Fibroblast of skin of right quadriceps (primary cell): ENCODE measurements at places on chromosomes 12 and 14.

GRCh38 chr14:92209141-92209540 is 87.4 kb downstream of the CPSF2 start:
- DNase-seq, result no peak

- no peak for DNase-seq
Observed at GRCh38 chr12:92425165-92425564, 277.6 kb upstream of the PLEKHG7 start.

- DNase-seq, result no peak
Observed at GRCh38 chr12:101671157-101671791, 26.2 kb upstream of the CHPT1 start.

GRCh38 chr12:95216711-95217376 is 423 bp downstream of the FGD6 start:
- no peak for DNase-seq

- peak; percentile 34 for DNase-seq
Observed at GRCh38 chr14:90808759-90809529, 7.3 kb downstream of the TTC7B start.

GRCh38 chr12:98736352-98737321 is 91.5 kb downstream of the APAF1 start:
- DNase-seq, result no peak

GRCh38 chr14:24285351-24285750 is 14.0 kb upstream of the RABGGTA start:
- DNase-seq, result no peak

DNA sequence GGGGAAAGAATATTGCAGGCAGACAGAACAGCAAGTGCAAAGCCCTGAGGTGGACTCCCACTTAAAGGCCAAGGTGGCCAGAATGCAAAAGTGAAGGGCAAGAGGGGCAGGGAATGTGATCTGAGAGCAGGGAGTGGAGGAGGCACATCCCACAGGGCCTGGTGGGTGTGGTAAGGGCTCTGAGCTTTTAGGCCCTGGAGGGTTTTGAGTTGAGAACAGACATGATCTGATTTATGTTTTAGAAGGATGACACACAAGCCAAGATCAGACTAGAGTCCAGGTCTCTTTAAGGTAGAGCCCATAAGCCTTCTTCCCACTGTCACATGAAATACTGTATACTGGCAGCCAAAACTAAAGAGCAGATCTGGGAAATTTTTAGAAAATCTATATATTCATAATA is 162.5 kb downstream of the SLC38A4 start:
- DNase-seq, result no peak

- DNase-seq, result no peak
Observed at GRCh38 chr12:591167-592023, 71.8 kb downstream of the NINJ2 start.

GRCh38 chr12:97666263-97666662 is 203.7 kb downstream of the RMST start:
- DNase-seq, result no peak

DNA sequence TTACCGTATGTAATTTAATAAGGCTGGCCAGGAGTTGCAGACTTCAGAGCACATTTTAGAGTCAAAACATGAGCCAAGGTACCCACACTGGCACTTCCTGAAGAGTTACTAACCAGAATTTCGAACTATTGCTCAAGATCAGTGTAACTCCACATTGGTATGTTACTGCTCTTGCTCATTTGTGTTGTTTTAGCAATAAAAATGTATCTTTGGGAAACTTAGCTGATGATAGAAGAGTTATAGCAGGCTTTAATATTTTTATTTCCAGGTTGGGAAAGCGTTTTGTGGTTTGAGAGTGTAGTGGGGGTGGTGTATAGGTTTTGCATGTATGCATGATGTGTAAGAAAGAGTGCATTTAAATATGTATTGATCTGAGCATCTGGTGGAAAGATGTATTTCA is 96.6 kb downstream of the SCN8A start:
- peak; percentile 94 for DNase-seq

DNA sequence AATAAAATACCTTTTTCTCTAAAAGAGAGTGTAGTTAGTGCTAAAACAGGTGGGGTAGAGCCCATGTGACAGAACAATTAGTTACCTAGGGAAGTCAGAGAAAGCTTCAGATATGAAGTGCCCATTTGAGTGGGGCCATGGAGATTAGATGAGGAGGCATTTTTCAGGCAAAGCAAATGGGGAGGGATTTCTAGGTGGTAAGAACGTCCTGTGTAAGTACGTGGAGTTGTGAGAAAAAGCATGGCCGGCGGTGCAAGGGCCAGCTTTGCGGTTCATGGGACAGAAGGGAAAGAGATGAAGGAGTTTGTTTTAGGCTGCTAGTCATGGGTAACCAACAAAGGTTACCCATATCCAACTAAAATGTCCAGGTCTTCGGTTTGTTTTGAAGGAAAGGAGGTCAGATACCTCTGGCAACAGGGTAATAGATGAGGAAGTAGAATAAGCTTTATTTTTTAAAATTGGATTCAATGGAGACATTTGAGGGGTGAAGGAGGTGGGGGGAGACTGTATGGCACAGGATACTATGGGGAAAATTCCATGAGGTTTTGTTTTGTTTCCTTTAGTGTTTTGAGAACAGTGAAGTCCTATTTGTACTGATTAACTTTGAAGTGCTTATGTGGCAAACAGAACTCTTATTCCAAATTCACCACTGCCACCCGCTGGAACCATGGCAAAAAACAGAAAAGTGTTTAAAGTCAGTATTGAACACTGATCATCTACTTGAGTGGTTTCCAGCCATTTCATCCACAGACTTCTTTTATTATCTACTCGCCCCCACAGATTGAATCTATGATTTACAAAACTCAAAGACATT is 10.0 kb upstream of the SNRPF start:
- peak; percentile 20 for DNase-seq

DNA sequence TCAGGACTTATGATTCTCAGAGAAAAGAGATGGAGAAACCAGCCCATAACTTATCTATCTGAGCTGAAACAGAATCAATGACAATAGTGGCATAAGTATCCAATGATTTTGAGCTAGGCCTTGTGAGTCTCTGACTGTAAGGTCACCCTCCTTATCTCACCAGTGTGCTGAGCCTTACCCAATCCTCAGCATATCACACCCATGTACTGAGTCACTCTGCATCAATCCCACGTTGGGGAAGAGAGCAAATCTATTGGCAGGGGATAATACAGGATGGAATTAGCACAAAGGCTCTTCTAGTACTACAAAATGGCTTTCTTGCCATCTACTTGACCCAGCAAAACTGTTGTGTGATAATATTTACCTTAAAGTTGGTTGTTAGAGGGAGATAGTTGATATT is 997.8 kb downstream of the NRXN3 start:
- no peak for DNase-seq

GRCh38 chr12:1864867-1865266 is 44.5 kb downstream of the LRTM2 start:
- DNase-seq, result no peak

DNA sequence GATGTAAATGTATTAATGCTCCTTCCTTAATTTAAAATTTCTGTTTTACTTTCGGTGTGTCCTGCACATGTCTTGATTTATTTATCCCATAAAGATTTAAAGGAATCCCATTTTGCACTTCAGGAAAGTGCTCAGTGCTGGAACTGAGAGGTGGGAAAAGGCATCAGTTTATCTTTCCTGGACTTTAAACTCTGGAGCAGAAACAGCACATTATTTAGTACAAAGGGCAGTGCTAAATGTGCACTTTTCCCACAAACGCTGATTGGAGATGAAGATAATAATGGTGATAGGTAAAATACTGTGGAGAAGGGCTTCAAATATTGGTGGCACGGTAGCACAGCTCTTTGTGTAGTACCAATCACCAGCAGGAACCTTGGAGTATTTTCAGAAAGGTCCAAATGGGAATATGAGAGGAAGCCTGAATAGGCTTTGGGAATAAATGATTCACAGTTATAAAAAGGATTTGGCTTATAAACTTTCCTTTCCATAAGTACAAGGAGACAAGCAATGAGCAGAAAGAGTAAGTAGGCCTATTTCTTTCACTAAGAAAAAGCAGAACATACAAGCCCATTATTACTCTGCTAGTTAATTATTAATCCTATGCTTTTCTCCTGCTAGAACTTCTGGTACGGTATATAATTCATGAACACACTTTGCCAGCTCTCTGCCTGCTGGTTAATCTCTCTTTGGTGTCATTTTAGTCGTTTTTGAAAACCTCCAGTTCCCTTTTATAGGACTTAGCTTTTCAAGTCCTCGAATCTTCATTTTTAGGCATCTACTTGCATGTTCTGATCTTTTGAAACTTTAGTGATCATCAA is 58.3 kb downstream of the SLC15A5 start:
- no peak for DNase-seq

- DNase-seq, result no peak
Observed at GRCh38 chr12:114001511-114002340, 35.6 kb upstream of the RBM19 start.

DNA sequence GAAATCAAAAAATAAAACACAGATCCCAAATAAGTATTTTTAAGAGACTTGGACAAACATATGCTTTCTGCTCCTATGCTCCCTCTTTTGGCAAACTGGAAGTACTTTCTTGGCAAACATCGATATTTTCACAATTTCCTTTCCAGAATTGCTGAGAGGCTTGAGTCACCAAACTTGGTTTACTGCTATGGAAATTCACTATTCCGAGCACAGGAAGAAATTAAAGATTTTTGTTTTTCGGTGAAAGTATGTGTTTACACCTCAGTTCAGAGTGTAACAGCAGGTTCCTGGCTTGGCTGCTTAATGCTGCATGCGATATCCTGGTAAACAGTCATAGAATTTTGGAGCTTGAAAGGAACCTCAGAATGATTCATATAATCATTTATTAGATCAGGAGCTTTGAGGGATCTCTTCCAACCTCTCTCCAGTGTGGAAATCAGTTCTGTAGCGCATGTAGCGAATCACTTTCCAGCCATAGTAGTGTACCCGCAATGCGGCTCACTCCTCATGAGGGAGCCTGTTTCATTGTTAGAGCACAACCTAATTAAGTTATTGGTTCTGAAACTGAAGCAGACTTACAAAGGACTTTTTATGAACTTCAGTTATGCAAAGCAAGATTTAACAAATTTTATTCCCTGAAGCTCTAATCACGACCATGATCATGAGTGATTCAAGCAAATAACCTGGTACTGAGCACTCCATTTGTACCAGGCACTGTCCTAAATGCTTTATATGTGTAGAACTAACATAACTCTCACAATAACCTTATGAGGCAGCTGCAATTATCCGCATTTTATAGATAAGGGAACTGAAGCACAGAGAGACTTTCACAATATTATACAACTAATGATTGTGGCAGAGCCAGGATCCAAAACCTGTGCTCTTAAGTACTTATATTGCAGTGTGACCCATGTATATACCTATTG is 56.4 kb upstream of the ATP2A2 start:
- peak; percentile 88 for DNase-seq

GRCh38 chr12:33265033-33265731 is 174.4 kb downstream of the SYT10 start:
- no peak for DNase-seq

GRCh38 chr12:2749580-2749979 is 45.2 kb upstream of the FKBP4 start:
- DNase-seq, result no peak
